ENCODE measurements at places on chromosomes 3 and 15.

GRCh38 chr3:80238606-80239005, 470.8 kb upstream of the ROBO1 start:
- no peak for DNase-seq

DNA sequence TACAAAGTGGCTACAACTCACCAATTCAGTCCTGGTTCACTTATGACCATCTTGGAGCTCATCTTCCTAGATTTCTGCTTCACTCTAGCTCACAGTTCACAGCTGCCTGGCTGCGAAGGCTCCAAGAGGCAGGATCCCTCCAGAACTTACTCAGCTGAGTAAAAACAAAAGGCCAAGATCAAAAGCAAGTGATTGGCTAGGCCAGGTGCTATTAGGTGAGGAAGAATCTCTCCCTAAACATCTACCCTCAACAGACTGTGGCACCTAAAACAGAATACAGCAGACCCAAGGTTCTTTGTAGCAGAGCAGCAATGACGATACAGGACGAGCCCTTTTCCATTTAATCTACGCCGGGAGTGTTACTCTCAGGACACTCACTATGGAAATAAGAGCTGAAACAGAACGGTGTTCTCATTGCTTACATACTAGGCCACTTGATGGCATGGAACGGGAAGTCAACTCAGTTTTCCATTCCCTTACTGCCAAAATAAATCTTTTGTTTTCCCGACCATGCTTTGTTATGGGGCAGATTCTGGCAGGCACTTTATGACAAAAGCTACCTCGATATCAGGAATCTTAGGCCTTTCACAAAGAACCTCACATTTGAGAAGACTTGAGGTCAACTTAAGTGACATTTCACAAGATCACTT, 901 bp downstream of the ICE2 start:
- no peak for DNase-seq

- DNase-seq, result no peak
Observed at GRCh38 chr3:30426293-30426993, 180.0 kb upstream of the TGFBR2 start.

DNA sequence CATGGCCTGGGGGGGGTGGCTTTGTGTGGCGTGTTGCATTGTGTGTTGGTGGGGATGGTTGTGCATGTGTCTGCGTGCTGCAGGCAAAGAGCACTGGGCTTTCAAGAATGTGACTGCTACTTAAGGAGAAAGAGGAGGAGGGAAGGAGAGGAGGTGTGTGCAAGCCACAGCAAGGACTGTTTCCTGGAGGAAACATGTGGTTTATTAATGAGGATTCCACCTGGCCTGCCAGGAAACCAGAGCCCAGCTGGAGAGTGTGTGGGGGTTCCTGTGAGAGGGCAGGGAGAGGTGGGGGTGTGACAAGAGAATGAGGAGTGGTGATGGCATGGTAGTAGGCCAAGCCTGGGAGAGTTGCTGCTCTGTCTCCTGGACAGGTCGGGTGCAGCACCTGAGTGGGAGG, 258.1 kb upstream of the ROPN1 start:
- no peak for DNase-seq

GRCh38 chr3:164360738-164361406, 717.4 kb downstream of the SI start:
- DNase-seq, result no peak

GRCh38 chr3:36681867-36682266, 82.5 kb downstream of the DCLK3 start:
- DNase-seq, result no peak

DNA sequence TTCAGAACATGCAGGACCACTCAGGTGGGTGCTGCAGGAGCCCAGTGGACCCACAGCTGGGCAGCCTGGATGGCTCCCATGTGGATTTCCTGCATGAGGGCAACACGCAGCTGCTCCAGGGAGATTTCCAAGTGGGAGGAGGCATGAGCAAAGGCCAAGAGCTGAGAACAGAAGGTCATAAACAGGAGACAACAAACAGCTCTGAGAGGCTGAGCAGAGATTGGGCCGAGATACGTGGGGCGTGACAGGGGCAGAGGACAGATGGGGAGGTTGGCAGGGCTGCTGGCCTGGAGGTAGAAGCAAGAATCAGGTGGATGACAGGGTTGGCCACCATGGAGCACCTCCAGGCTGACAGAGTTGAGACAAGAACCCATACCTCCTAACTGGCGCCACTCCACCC, 2.9 kb downstream of the PHGR1 start:
- no peak for DNase-seq

DNA sequence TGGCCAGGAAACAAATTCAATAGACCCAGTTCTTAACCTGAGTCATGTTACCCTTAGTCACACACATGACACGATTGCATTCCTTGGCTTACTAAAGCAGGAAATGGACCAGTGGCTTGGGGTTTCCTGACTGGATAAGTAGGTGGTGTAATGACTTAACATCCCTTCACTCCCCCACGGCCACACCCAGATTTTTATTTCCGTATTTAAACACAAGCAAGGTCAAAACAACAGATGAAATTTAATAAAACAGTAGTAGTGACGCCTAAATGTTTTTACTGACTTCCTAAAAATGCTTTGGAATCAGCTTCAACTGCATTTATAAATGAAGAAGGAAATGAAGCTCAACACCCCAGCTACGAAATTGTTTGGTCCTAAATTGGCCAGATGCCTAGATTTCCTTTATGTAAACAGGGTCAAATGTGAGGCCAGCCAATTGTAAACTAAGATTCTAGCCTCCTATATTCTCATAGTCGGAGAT, 324.3 kb downstream of the CHST2 start:
- DNase-seq, result peak; percentile 90

DNA sequence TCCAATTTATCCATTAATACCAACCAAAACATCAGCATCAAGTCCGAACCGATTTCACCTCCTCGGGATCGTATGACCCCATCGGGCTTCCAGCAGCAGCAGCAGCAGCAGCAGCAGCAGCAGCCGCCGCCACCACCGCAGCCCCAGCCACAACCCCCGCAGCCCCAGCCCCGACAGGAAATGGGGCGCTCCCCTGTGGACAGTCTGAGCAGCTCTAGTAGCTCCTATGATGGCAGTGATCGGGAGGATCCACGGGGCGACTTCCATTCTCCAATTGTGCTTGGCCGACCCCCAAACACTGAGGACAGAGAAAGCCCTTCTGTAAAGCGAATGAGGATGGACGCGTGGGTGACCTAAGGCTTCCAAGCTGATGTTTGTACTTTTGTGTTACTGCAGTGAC, 20.8 kb downstream of the LYSMD4 start:
- DNase-seq, result no peak

DNA sequence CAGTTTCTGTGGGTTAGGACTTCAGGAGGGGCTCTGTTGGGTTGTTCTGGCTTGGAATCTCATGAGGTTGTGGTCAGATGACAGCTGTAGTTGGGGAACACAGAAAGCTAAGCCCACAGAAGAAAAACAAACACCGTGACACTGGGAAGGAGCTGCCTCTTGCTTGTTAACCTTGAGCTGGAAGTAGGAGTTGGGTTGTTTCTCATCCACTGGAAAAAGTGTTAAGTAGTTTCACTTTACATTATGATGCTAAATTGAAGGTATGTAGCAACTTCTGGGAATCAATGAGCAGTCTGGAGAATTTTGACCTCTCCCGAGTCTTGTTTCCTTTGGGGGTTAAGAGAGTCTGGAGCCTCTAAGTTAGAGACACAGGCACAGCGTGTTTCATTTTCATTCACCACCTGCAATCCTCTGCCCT, 20.4 kb downstream of the HACD3 start:
- DNase-seq, result no peak

- peak; percentile 25 for DNase-seq
Observed at GRCh38 chr3:45986303-45986982, 9.2 kb downstream of the FYCO1 start.

DNA sequence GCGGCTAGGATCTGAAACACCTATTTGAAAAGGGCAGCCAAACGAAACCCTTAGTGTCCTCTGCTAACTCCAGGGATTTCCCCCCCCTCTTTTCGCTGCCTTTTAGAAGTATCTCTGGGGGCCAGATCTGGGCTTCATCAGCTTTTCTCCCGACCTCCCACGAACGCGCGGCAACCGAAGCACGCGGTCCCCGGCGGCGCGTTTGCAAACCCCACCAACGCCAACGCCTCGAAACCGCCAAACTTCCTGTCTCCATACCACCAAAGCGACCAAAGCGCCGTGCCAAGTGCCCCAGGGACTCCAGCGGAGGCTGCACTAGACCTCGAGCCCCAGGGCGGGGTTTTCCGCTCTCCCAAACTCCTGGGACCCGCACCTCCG, 155.8 kb upstream of the FRMD4B start:
- DNase-seq, result no peak

GRCh38 chr3:156952011-156952410, 125.9 kb downstream of the LEKR1 start:
- DNase-seq, result no peak

DNA sequence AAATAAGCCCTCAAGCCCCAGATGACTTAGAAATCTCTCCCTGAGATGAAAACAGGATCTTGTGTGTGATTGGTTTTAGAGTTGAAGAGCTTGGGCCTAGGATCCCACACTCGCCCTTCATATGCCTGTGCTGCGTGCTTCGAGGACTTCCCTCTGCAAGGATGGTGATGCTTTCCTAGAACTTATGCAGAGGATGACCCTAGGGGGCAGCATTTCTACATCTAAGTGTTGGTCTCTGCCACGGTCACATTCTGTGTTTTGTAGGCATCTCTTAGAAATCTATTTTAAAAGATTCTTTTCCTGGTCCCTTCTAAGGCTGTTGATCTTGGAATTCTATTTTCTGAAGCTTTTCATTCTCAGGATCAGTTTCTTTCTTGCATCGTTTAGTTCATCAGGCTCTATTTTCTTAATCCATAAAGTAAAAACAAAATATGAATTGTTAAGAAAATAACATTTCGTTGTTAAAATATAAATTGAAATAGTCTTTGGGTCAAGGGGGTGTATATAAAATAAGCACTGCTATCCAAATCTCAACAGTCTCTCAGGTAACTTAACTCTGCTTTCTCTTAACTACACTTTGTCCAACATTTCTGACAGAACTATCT, 45.7 kb downstream of the WDR76 start:
- DNase-seq, result peak; percentile 65

GRCh38 chr3:179732661-179733348, 80.0 kb downstream of the USP13 start:
- no peak for DNase-seq

DNA sequence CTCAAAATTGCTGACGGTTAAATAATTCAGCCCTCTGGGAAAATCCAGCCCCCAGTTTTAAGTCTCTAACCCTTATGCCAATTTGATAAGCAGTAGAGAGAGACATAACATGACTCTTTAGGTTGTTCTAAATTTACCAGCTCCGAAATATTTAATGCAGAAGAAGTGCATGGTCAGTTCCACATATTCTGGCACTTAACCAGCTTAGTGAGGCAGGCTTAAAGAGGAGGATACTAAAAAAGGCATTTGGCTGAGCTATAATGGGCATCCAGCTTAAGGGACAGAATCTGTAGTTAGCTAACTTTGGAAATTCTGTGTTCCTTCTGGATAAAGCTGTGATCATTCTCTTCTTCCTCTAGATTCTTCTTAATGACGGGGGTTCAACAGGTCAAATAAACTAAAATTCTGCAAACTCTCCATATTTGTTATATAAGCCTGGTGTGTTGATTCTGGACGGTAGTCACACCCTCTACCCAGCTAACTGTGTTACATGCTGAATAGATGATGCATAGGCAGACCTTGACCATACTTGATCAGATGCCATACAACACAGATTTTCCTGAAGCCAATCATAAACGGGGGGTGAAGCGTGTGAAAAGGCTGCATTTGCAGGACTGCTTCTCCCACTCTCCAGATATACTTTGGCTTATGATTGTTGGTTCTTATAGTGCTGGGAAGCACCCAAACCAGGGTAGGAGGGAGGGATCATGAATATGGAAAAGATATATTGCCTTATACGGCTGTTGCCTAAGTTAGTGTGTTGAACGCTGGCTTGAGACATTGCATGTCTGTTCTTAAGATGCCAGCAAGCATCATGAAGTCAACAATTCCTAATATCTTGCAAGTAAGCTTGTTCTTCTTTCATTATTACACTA, 118.4 kb downstream of the FGF12 start:
- no peak for DNase-seq

DNA sequence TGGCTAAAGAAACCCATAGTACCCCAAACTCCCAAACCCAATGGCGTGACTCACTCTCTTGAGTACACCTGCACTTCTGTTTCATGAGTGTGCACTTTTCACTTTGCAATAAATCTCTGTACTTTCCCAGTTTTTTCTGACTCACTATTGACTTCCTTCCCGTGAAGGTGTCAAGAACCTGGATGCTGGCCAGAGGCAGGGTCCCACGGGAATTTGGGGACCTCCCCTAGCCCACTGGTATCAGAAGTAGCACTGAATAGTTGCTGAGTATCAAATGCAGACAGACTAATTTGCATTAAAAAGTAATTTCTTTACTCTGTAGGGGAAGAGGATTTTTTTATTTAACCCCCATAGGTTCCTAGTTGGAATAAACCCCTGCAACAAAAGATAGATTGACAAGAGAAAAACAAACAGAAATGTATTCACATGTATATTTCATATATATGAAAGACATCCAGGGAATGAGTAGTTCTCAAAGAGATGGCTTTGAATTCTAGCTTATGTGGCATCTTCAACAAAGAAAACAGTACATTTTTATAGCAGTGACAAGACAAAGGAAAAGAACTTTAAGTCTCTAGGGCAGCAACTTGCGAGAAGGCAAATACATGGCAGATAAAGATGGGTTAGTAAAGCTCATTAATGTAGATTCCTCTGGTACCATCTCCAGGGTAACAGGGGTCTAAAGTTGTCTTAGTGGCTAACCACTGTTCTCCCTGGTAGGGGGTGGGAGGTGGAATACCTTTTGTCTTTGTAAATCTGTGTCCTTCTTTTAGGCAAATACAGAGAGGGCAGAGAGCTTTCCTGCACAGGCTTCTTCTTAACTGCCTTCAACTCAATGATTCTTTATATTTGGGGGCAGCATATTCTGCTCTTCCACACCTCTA, 385.5 kb upstream of the PDZRN3 start:
- no peak for DNase-seq

DNA sequence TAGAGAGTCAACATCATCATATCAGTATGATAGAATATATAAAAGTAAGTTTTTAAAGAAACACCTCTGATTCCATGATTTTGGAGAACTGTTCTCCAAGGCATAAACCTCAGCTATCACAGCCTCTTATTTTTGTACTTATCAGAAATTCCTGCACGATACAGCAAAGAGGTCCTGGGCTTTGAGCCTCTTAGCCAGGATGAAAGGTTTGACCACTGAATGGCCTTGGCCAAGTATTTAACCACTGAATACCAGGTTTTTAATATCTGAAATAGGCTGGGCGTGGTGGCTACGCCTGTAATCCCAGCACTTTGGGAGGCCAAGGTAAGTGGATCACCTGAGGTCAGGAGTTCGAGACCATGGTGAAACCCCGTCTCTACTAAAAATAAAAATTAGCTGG, 1.9 kb upstream of the FAM174B start:
- no peak for DNase-seq

Data from amniotic stem cell (primary cell).